H1 (cell line): ENCODE measurements at places on chromosomes 4 and X.

GRCh38 chr4:184395971-184396391 lies 78.4 kb downstream of the IRF2 start:
- DNase-seq = no peak

GRCh38 chrX:30270639-30271038 lies 23.7 kb downstream of the MAGEB1 start:
- no peak for DNase-seq

DNA sequence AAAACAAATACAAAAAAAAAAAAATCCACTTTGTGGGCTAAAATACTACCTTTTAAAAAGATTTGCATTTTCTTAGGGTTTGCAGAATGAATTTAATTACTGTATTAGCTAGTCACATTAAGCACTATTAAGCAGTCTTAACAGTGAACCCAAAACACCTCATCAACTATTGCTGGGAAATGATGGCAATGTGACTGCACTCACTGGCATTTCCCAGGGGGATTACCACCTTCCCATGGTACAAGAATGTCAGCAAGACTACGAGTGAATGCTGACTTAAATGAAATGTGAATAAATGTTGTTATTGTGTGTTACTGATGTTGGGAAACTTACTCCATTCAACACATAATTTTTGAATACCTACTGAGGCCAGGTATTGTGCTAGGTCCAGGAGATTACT lies 10.0 kb upstream of the SLC9B2 start:
- DNase-seq = no peak

DNA sequence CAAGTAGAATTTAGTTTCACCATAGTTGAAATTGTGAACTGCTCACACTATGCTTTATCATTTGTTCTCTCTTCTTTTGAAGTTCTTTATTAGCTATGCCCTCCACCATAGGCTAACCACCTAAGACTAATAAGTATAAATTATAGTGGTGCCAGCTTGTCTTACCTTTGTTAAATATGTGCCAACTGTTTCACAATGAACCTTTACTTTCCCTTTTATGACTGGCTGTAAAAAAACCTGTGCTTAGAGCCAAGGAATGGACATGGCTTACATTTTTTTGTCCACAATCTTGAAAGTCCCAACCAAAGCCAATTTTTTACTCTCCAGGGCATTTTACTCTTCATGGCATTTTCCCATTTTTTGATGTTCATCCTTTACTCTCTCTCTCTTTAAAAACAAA lies 123.5 kb upstream of the LEF1 start:
- DNase-seq = no peak

- DNase-seq = no peak
These were observed 85.4 kb downstream of the PDE5A start for GRCh38 chr4:119543187-119543586.

GRCh38 chr4:47118192-47118929 lies 87.0 kb downstream of the GABRB1 start:
- no peak for DNase-seq
